ENCODE measurements at places on chromosomes 1 and 21.

DNA sequence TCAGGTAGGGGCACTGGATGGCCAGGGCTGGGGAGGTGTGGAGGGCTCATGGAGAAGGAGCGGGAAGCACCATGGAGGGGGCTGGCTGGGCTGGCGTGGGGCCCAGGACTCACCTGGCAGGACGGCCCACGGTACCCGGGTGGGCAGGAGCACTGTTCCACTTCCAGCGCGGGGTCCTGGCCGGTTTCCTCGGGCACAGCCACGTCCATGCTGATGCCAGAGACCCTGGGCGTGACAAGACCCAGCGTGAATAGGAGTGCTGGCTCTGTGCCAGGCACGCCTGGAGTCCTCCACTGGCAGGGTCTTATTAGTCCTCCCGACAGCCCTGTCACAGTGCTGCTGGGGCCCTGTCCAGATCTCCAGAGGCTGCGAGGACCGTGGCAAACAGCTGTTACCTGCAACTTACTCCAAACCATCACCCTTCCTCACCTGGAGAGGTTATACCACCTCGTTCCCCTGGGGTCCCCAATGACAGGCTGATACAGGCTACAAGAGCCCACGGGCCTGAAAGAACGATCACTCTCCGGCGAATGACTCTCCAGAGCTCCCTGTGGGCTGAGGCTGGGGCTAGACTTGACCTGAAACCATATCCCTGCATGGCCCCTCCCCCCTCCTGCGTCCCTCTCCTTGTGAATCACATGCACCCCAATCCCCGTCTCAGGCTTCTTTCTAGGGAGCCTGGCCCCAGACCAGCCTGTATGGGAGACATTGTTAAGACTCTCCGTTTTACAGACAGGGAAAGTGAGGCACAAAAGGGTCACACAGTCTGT lies 62.1 kb downstream of the HSPG2 start:
- DNase-seq, result no peak

GRCh38 chr21:46095083-46095719 lies 2.7 kb upstream of the COL6A2 start:
- no peak for DNase-seq

GRCh38 chr21:45290948-45291612 lies 3.4 kb upstream of the POFUT2 start:
- DNase-seq, result no peak

- no peak for DNase-seq
Observed at GRCh38 chr1:117321680-117322609, 45.3 kb upstream of the MAN1A2 start.

DNA sequence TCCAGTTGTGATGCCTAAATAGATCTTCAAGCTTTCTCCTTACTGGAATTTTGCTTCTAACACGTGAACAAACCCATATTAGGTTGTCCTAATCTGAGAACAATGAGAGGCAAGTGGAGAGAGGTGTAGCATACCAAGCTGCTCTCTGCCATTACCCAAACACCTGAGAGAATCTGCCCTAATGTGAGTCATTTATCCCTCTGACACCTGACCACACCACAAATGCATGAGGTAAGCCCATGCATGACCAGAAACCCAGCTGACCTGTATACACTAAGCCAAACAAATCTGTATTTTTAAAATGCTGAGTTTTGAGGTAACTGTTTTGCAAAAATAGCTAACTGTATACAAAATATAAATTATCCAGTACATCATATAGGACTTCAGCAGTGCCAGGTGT lies 1458.1 kb upstream of the B3GALT2 start:
- no peak for DNase-seq

DNA sequence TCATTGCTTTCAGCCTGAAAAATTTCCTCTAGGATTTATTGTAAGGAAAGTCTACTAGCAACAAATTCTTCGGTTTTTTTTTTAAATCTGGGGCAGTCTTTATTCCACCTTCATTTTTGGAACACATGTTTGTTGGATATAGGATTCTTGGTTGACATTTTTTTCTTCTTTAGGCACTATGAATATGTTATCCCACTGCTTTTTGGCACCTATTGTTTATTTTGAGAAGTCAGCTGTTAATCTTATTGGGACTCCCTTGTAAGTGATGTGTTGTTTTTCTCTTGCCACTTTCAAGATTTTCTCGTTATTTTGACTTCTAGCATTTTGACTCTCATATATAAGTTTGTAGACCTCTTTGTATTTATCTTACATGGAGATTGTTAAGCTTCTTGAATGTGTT lies 99.3 kb downstream of the NPHS2 start:
- no peak for DNase-seq

GRCh38 chr1:67853704-67854103 lies 20.4 kb upstream of the GNG12 start:
- DNase-seq, result no peak

All from left renal cortex interstitium (tissue), 4 donors.